ENCODE measurements at places on chromosomes 7 and 10.

DNA sequence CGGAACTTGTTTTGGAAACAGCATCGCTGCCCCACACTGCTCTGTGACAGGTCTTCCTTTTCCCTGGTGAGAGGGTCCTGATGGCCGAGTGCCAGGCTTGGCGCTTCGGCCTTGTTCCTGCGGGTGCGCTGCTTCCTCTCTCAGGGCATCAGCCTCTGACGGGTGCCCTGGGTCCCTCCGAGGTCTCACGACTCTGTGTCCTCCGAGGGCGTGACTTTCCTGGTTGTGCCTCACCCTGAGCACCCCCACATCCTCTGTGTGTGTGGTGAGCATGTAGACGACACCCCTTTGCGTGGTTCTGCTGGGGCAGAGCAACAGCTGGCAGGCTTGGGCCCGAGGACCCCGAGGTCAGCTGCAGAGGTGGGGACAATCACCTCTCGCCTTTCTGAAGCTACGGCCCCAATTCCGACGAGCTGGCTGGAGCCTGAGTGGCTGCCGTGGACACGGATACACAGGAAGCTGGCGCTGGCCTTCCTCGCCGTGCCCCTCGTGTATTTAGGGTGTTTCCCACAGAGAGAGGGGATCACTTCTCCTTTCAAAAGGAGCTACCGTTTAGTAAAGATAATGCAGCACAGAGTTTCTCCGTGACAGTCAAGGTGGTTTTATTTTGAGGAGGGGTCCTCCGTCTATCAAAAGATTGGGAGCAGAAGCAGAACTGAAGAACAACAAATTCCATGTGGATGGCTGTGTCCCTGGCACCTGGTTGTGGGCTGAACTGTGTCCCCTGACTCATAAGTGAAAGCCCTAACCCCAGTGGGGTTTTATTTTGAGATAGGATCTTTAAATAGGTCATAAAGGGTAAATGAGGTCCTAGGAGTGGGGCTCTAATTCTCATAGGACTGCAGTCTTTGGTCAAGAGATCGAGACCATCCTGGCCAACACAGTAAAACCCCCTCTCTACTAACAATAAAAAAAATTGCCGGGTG lies 36.2 kb upstream of the PITRM1 start:
- no peaks in the 10 kb centered on the region for H3K4me1 ChIP-seq
- H3K27me3 ChIP-seq = no peaks in the 10 kb centered on the region
- no peak for DNase-seq
- H3K27ac ChIP-seq = no peak overlapping the region
- no peak overlapping the region for H3K4me3 ChIP-seq
- H3K36me3 ChIP-seq = no peaks in the 10 kb centered on the region

DNA sequence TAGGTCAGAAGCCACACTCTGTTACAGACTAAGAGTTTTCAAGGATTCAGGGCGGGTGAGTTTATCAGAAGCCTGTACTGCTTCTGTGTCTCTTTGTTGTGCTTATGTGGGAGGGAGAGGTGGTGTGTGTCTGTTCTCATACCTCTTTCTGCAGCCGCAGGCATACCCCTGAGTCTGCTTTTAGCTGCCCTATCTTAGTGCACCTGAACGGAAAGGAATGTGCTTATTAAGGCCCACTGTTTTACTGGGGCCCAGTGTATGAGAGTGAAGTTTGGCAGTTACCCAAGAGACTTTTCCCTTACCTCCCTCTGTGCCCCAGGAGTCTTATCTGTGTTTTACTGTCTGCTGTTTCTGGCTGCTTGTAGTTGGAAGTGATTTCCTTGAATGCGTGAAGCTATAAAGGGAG lies 104.3 kb downstream of the TYW1 start:
- H3K36me3 ChIP-seq = no peaks in the 10 kb centered on the region
- peak; percentile 25 for DNase-seq
- peaks cover 7% of the 10 kb centered on the region for H3K4me1 ChIP-seq
- peak overlapping the region; percentile 51 for H3K27ac ChIP-seq

DNA sequence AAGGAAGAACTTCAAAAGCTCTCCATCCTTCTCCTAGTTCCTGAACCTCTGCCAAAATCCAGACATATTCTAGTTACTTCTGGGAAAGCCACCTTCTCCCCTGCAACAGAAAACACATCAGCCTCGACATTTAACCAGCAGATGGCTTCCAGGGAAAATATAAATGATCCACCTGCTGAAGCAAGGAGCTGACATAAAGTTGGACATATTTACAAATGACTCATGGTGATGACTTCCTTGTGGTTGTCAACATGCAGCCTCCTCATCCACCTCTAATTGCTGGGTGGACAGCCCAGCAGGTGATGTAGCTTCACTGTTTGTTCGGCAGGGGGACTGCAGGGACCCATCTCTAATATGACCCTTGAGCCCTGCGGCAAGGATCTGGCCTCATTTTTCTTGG lies 266.0 kb downstream of the C7orf25 start:
- no peaks in the 10 kb centered on the region for H3K4me1 ChIP-seq
- H3K27ac ChIP-seq = no peak overlapping the region
- peak; percentile 10 for DNase-seq
- H3K4me3 ChIP-seq = no peak overlapping the region
- no peaks in the 10 kb centered on the region for H3K27me3 ChIP-seq

GRCh38 chr10:76302481-76302880 lies 871.1 kb downstream of the LRMDA start:
- H3K27me3 ChIP-seq = no peaks in the 10 kb centered on the region
- no peak for DNase-seq
- H3K36me3 ChIP-seq = no peaks in the 10 kb centered on the region
- H3K27ac ChIP-seq = no peak overlapping the region
- peaks cover 37% of the 10 kb centered on the region for H3K4me1 ChIP-seq

- peaks cover 11% of the 10 kb centered on the region for H3K27me3 ChIP-seq
- no peaks in the 10 kb centered on the region for H3K4me1 ChIP-seq
- DNase-seq = no peak
- H3K36me3 ChIP-seq = no peaks in the 10 kb centered on the region
- no peak overlapping the region for H3K27ac ChIP-seq
- no peak overlapping the region for H3K4me3 ChIP-seq
Observed at GRCh38 chr7:1411414-1411813, 47.9 kb downstream of the MICALL2 start.

DNA sequence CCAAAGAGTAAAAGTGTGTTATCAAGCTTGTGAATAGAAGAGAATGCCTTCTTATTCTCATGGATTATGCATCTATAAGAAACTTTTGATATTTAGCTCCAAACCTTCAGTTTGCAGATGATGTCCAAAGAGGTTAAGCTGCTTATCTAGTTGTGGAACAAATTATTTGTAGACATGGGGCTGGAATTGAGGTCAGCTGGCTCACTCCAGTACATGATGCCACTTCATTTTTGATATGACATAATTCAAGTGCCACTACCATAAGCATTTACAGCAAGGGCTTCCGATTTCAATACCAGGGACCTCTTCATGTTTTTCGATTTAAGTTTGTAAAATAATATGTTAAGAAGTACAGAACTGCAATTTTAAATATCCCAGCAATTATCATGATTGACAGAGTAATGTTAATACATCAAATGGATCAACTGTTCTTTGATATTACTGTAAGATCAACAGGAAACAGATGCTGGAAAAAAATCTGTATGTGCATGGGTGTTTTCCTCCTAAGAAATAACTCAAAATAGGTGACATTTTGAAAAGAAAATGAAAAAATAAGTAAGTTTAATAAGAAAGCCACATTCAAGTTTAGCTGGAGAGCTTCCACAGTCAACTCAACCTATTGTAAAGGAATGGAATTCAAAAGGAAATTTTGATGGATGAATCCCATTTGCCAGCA lies 12.7 kb downstream of the FAM3C start:
- DNase-seq = no peak
- no peaks in the 10 kb centered on the region for H3K27me3 ChIP-seq
- H3K4me3 ChIP-seq = no peak overlapping the region
- peak overlapping the region; percentile 51 for H3K27ac ChIP-seq
- H3K36me3 ChIP-seq = no peaks in the 10 kb centered on the region
